GM13977 (cell line): ENCODE measurements at places on chromosomes 2 and 18.

DNA sequence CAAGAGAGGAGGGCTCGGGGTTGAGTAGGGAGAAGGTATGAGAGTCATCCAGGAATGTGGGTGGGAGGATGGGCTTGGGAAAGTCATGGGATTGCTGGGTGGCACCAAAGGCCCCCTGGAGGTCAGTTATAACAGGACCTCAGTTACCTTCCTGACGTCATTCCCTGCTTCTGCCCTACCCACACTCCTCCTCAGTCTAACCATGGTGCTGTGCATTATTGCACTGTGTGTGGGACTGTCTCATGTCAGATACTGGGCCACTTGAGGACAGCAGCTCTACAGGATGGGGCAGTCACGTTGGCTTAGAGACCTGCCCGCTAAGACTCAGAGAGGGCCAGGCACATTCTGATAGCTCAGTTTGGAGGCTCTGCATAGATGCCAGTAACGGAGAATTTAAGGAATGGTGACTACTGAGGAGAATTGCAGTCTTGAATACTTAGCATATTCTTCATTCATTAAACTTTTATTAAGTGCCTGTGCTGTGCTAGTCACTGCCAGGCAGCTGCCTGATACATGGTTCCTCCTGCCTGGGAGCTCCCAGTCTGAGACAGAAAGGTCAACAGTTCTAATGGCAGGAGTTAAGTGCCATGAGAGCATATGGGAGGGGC is 90.5 kb downstream of the LAMA3 start:
- no peak for DNase-seq

DNA sequence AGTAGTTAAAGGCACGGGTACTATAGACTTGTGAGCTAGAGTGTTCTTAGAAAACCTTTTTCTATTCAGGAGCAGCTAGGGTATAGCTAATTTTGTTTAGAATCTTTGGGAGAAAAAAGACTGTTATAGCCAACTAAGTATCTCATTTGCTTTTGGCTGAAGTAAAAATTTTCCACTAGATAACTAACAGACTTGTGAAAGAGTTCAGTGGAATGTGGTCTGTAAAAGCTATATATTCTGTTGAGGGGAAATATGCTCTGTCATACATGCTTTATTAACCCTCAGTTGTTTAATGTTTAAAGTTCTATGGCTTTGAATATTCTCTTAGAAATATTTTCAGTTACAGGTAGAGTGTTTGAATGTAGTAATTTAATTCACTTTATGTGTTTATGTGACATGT is 49.7 kb downstream of the RIF1 start:
- DNase-seq, result no peak

GRCh38 chr18:79064228-79064627 is 5.0 kb upstream of the ATP9B start:
- no peak for DNase-seq

GRCh38 chr2:109609352-109610024 is 4.3 kb downstream of the SEPTIN10 start:
- DNase-seq, result no peak

DNA sequence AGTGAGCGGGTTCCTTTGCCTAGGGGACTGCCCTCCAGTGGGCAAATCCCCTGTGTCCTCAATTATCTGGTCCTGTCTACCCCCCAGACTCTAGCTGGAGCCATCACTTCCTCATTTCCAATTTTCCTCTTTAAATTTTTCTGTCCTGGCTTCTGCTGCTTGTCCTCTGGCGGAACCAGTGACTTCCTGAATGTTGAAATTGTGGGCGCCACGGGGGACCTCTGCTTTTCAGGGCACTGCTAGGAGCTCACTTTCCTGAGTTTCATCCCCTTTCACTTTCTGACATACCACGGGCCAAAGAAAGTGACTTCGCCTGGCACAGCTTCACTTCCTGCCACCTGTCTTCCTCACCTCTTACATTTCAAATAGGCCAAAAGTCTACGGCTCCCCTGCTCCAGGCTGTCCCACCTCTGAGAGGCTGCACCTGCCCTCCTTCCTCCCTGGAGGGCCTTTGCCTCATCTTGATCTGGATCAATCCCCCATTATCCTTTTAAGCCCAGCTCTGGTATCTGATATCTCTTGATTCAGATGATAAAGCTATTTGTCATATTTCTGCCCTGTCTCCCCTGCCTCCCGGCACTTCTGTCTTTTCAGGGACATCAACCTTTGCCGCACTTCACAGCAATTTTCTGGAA is 1.4 kb upstream of the MARCO start:
- DNase-seq, result no peak

GRCh38 chr2:207163053-207163755 is 2.5 kb downstream of the KLF7 start:
- no peak for DNase-seq
